NCI-H460 (cell line): ENCODE measurements at places on chromosomes 4 and X.

DNA sequence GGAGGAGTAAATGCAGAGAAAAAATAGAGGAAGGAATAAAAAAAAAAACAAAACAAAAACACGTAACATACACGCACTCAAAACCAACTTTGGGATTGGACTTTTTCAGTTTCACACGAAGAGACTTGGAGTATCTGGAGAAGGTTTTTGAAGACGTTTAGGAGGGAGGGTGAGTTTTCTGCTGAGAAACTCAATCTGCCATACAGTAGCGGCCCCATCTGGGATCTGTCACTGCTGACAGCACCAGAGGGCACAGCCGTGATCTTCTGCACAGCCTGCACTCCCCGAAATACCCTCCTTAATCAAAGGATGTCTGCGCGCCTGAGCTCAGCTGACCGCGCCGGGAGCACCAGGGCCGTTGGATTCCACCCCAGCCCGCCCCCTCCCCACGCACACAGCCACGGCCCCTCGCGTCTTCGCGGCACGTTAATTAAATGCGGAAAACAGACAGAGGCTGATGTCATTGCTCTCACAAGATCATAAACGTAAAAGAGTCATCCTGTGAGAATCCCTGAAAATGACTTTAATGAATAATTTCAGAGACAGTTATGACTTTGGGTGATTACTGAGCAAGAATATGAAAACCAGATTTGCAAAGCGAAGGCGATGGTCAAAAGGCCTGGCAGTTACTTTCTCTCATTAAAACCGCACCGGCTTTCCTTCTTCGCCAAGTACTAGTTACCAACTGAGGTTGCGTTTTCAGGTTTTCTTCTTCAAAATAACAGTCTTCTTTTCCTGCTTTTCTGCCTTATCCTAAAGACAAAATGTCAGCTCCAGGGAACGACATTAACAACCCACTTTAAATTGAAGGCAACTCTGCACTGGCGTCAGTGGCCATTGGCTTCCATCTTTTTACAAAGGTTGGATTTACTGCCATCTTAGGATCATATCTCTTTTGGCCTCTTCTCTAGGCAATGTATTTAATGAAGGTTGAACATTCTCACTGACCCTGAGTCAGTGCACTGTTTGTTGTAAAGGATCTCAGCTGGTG lies 10.6 kb downstream of the HAND2 start:
- no peak for DNase-seq

- no peak for DNase-seq
These were observed 603.8 kb downstream of the RAPGEF2 start for GRCh38 chr4:159706704-159707103.

DNA sequence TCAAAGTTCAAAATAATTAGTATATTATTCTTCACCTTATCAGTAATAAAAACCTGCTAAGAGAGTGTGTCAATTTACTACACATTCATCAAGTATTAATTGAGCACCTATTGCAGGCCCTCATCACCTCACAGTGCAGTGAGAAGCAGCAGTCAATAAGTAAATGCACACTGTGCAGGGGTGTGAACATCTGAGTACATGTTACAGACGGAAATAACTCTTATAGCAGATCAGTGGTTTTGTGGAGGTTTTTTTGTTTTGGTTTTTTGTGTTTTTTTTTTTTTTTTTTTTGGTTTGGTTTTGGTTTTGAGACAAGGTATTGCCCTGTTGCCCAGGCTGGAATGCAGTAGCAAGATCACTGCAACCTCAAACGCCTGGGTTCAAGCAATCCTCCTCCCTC lies 20.3 kb downstream of the KLF3 start:
- no peak for DNase-seq

DNA sequence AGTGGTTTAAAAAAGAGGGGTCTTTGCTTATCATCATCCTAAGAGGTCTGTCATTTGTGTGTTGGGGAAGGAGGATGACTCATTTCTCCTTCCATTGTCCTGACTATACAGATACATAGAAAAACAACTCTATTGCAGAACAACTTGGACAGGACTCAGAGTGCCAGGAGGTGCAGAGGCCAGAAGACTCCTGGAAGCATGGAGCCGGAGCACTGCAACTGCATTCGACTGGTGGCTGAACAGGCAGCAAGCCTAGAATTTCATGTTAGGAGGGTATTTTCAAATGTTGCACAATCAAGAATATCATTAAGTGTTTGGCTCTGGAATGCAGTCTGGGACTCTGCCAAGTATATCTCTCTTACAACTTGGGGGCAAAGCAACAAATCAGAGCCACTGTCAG lies 35.0 kb upstream of the MAML3 start:
- DNase-seq: no peak

DNA sequence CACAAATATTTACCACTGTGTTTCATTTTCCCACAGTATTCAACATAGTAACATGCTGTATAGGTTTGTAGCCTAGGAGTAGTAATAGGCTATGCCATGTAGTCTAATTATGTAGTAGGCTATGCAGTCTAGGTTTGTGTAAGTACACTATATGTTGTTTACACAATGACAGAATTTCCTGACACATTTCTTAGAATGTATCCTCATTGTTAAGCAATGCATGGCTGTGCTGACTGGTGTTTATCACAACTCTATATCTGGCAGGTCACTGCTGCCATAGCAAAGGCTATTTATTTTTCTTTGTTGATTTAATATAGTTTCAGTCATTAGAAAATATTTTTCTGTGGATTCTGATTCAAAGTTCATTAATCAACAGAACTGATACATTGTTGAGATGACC lies 108.3 kb upstream of the TEX13A start:
- no peak for DNase-seq

- DNase-seq: no peak
These were observed 85.6 kb downstream of the SLIT2 start for GRCh38 chr4:20337261-20337664.

DNA sequence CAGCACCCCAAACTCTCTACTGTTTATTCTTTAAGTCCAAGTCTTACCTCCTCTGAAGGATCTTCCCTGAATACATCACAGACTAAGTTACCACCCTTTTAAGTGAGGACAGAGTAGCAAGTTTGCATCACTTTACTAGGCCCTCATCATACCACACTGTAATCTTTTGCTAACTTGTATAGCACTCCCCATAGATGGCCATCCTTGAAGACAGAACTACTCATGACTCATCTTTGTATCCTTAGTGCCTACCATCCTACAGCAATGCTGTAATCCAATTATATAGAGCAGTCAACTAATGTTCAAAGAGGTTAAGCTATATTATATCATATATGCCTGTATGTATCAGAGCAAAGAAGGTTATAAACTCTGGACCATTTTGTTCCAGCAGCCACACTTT lies 101.4 kb downstream of the ADAMTS3 start:
- no peak for DNase-seq

DNA sequence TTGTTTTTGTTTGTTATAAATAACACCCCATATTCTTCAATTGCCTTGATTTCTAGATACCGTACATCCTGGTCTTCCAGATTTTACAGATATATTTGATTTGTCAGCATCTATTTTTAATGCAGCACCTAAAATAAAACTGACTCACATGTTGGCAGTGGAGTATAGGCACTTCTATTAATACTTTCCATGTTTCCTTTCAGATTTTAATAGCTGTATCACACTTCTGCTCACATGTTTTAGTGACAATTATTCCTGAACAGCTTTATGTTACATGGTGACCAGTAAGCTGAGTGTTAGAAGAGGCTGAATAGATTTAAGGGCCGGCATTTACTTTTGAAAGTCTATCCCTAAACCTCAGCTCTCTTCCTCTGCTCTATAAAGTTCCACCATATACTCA lies 46.1 kb downstream of the C4orf46 start:
- DNase-seq: no peak

DNA sequence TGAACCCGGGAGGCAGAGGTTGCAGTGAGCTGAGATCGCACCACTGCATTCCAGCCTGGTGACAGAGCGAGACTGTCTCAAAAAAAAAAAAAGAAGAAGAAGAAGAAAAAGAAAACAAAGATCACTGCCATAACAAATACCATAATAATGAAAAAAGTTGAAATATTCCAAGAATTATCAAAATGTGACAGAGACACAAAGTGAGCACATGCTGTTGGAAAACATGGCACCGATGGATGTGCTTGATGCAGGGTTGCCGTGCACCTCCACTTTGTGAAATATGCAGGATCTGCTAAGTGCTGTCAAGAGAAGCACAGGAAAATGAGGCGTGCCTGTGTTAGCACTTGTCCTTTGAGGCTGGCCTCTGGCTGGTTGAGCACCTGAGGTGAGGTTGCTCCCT lies 133.3 kb downstream of the STK32B start:
- DNase-seq: no peak

- no peak for DNase-seq
These were observed 31.1 kb downstream of the TAPT1 start for GRCh38 chr4:16195209-16195608.

GRCh38 chrX:14873676-14874049 lies 442 bp downstream of the MOSPD2 start:
- no peak for DNase-seq

- no peak for DNase-seq
These were observed 103.1 kb upstream of the PPP2R3B start for GRCh38 chrX:489820-490219.

- no peak for DNase-seq
These were observed 126.7 kb upstream of the RAI2 start for GRCh38 chrX:17987783-17988182.

DNA sequence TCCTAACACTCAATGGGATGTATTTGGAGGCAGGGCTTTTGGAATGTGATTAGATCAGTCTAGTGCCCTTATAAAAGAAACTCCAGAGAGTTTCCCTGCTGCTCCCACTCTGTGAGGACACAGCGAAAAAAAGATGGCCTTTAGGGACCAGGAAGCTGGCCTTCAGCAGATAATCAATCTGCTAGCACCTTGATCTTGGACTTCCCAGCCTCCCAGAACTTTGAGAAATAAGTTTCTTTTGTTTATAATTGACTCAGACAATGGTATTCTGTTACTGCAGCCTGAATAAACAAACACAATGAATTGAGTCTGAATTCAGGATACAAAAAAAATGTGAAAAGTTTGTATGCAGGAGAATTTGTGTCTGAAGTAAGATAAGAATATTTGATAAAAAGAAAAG lies 842.1 kb downstream of the FSTL5 start:
- DNase-seq: no peak

DNA sequence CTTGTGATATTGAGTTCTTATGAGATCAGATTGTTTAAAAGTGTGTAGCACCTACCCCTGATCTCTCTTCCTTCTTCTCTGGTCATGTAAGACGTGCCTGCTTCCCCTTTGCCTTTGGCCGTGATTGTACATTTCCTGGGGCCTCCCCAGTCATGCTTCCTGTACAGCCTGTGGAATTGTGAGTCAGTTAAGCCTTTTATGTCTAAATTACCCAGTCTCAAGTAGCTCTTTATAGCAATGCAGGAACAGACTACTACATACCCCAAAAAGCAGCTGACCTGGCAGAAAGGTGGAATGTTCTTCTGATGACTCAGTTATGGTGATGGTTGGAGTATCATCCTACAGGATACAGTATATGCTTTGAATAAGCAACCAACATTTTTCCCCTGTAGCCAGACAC lies 11.4 kb upstream of the MCUB start:
- DNase-seq: no peak

DNA sequence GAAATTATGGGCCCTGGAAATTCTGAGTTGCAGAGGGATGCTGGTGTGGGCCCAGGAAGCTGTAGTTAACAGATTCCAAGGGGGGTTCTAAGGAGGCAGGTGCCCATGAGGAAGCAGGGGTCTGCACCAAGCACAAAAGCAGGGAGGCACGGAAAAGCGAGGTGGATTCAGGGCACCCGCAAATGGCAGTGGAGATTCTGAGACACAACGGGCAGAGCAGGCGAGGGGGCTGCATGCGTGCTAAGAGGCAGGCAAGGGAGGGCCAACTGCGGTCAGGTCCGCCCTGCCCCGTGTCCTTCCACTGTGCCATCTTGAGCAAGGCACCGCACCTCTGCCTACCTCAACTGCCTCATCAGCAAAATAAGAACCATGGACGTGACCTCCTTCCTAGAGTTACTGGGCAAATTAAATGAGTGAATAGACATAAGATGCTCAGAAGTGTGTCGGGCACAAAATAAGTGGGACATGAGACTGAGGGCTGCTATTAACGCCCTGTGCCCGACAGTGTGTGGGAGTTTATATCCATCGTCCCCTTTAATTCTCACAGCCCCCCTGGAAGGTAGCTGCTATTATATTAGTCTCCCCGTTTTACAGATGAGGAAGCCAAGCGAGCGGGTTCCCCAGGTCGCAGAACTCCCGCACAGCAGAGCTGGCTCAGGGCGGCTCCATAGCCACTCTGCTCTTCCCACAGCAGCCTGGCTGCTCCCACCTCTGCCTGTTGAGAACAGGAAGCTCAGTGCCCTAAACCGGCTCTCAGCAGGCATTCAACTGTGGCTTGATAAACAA lies 67.6 kb downstream of the PPP2R2C start:
- no peak for DNase-seq

DNA sequence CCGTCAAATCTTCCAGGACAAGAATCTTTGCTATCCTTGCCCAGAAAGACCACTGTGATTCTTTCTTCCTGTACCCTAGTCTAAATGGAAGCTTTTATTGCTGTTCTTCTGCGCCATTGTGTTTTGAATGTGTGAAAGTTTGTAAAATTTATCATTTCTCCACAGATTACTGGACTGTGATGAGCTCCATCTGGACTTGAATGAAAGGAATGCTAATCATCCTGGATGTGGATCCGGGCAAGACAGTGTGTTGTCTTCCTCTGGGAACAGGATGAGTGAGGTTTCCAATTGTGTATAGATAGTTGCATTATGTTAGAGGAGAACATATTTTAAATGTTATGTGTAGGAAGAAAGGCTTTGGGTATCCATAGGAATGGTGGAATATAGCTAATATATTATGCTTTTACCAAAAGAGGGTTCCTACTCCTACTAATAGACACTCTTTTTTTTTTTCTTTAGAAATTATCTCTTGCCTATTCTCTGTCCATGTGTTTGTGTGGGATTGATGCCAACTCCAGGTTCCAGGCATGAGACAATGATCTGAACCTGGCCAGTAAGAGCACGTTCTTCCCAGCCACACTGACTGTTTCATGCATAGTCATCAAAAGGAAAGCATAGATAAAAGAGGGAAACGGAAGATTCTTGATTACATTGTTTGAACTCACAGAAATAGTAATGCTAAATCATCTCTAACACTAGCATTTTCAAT lies 803.6 kb upstream of the ADGRL3 start:
- no peak for DNase-seq

DNA sequence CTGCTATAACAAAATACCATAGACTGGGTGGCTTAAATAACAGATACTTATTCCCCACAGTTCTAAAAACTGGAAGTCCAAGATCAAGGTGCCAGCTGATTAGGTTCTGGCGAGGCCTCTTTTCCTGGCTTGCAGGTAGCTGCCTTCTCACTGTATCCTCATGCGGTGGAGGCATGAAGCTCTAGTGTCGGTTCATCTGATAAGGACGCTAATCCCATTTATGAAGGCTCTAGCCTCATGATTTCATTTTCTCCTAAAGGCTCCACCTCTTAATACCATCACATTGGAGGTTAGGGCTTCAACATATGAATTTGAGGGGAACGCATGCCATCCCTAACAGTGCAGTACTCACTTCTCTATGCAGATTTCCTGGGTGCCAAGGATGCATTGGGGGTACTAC lies 57.9 kb upstream of the STIM2 start:
- DNase-seq: no peak
